Central memory CD4-positive, alpha-beta T cell (primary cell): ENCODE measurements at places on chromosomes 1 and 21.

DNA sequence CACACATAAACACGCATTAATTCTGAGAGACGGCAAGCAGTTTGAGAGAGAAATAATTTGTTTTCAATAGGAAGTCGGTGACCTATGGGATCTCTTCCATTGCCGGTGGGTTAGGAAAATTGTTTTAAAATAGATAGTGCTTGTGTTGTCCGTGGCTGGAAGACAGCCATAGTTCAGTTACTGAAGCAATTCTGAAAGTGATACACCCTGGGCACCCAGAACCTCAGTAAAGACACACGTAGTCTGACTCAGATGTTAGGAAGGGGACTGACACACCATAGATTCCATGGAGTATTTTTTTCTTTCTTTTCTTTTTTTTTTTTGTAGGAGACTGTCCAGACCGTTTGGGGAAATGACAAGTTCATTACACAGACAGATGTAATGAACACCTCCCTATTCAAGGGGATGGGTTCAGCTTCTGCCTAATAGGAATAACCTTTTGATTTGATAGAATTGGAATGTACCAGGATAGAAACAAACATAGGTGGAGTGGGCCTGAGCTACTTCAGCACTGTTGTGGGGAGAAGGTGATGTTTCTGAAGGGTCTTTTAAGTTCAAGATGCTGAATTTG is 1.6 kb downstream of the C1orf21 start:
- no peak for DNase-seq

- DNase-seq: no peak
These were observed 1.9 kb downstream of the S100A4 start for GRCh38 chr1:153543736-153544135.

GRCh38 chr1:201455098-201455497 is 13.9 kb downstream of the PHLDA3 start:
- DNase-seq: no peak

DNA sequence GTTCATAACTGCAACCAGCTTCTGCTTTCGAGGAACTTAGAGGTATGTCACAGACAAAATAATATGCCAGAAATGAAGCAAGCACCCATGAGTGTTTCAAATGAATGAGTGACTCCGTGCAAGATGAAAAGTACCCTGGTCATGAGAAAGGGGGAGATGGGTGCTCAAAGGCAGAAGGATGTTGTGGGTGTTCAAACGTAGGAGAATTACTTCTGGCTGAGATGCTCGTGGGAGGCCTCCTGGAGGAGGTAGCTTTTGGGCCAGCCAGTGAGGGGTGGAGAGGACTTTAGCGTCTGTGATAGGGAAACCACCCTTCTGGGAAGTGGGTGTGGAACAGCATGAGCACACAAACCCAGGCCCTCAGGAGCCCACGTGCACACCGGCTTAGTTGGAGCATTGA is 113.8 kb downstream of the SYF2 start:
- no peak for DNase-seq

GRCh38 chr1:207499573-207499972 is 3.6 kb downstream of the CR1 start:
- DNase-seq: peak; percentile 58

- DNase-seq: no peak
These were observed 102.5 kb downstream of the KCNN3 start for GRCh38 chr1:154767315-154768240.

DNA sequence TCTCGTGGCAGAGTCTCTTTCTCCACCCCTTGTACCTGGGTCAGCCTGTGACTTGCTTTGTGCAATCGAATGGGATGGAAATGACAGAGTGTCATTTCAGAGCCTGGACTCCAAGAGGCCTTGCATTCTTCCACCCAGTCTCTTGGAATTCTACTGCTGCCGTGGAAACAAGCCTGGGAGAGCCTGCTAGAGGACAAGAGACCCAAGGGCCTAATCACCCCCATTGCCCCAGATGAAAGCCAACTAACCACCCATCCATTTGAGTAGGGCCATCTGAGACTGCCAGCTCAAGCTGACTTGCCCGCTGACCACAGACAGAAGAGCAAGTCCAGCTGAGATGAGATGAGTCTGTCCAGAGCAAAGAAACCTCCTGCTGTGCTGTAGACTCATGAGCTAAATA is 201.6 kb downstream of the PTPRU start:
- DNase-seq: no peak

GRCh38 chr21:27796106-27796505 is 829.2 kb upstream of the ADAMTS5 start:
- DNase-seq: no peak

DNA sequence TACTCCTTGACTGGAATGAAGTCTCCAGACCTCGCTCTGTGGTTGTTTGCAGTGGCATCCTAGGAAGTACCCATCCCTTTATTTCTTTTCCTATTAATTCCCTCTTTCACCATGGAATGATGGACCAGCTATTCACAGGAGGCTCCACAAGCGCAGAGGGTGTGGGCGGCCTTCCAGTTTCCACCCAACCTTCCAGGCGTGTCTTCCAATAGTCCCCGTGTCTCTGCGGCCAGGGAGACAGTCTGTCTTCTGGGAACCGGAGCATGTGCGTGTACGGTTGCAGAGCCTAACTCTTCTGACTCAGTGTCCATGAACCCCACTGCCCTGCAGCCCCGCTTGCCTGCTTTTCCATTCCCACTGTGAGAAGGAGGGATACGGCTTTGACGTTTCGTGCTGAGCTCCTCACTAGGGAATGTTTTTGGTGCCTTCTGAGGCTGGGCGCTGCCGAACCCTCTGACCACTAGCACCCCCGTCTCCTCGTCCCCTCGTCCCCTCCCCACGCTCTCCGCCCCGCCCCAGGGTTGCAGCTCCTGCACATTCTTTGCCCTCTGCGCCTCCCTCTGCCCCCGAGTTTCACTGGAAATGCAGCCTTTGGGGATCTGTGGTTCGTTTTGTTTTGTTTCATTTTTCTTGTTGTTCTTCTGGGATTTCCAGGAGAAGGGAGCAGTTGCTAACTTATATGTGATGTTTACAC is 26.3 kb upstream of the FAM3B start:
- DNase-seq: no peak

- no peak for DNase-seq
These were observed 2.3 kb downstream of the TRAF5 start for GRCh38 chr1:211328866-211329475.

- DNase-seq: no peak
These were observed 46.6 kb upstream of the ATP1A1 start for GRCh38 chr1:116326486-116326885.

DNA sequence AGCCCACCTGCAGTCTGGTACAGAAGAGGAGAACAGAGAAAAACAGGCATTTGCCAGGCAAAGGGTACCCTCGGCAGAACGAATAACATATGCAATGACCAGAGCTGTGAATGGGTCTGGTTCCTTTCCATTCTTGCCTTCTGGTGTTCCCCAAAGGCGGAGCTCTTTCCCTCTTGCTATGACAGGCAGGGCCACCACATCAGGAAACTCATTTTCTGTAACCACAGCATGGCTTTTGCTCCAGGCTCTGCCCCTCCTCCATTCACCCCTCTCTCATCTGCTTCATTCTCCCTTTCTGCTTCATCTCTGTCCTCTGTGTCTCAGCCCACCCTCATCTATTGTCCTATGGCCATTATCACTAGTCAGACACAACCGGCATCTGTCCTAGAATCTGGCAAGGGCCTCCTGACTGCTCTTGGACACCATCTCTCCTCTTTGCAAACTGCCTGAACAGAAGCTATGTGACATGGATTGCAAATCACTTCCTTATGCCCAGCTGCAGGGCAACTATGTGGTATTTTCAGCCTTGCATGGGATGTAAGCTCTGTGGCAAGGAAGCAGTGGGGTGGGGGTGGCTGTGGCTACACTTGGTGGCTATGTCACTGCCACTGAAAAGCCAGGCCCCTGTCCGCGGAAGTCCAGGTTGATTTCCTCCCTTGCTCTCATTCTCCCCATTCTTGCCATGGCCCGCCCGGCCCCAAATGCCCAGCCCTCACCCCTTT is 78.8 kb upstream of the ABCD3 start:
- DNase-seq: no peak

- no peak for DNase-seq
These were observed 6.3 kb upstream of the EGLN1 start for GRCh38 chr1:231428377-231428776.

- no peak for DNase-seq
These were observed 4.8 kb downstream of the ATP6V1G3 start for GRCh38 chr1:198535631-198536030.

GRCh38 chr1:58804853-58805565 is 21.2 kb upstream of the JUN start:
- DNase-seq: no peak

DNA sequence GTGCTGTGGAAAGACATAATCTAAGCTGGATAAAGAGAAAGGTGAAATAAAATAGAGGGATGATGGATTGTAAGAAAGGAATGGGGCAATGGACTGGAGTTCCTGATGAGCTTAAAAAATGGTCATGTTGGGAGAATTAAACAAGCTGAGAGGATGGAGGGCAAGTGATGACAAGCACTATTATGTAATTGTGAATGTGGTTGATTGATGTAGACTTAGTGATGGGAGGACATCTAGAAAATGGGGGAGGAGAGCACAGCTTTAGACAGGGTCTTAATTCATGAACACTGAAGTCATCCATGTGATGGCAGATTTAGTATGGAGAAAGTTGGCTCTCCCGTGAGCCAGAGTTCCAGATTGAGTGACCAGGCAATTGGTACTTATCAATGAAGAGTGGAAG is 29.0 kb downstream of the DNAH14 start:
- DNase-seq: no peak

DNA sequence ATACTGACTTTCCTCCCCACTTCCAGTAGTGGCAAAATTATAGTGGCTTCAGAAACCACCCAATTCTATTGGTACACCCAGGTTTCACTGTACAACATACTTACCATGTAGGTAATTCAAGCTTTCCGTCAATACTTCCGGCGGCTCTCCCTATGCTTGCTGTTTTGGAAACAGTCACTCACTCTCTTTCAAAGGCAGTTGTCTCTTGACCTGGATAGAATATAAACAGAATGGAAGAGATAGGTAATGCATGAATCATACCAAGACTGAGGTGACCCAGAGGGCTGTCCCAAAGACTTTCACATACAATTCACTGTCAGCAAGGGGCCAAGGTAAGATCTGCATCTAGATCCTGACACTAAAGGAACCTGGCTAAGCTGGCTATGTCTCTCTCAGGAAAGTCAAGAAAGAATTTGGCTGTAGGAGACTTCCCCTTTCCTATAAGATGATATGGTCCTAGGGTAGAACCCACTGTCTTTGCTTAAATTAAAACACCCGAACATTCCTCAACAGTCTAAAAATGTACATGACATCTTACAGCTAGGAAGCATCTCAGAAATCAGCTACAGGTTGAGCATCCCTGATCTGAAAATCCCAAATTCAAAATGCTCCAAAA is 59.6 kb downstream of the LUZP1 start:
- no peak for DNase-seq

GRCh38 chr1:236320671-236321070 is 38.9 kb upstream of the ERO1B start:
- no peak for DNase-seq

DNA sequence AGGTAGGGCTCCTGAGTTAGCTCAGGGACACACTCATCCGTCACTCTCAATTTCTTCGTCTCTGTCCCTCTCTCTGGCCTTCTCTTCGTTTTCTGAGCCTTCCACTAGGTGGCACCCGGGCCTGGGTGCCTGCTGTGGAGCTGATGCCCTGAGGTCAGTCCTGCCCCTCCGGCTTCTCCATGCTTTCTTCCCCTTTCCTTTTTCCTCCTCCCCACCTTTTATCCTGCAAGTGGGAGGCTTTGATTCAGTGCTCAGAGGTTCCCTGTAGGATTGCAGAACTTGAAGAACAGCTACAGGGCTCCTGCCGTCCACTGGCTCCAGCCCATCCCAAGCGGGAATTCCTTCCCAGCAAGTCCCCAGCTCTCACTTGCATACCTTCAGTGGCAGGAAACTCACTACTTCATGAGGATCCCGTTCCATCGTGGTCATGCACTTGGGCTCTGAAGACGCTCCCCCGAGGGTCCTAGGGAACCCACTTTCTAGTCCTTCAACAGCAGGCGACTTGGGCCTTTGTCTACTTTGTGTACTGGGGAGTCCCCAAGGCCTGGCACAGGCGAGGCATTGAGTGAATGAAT is 45.6 kb downstream of the SRRM1 start:
- DNase-seq: peak; percentile 40

DNA sequence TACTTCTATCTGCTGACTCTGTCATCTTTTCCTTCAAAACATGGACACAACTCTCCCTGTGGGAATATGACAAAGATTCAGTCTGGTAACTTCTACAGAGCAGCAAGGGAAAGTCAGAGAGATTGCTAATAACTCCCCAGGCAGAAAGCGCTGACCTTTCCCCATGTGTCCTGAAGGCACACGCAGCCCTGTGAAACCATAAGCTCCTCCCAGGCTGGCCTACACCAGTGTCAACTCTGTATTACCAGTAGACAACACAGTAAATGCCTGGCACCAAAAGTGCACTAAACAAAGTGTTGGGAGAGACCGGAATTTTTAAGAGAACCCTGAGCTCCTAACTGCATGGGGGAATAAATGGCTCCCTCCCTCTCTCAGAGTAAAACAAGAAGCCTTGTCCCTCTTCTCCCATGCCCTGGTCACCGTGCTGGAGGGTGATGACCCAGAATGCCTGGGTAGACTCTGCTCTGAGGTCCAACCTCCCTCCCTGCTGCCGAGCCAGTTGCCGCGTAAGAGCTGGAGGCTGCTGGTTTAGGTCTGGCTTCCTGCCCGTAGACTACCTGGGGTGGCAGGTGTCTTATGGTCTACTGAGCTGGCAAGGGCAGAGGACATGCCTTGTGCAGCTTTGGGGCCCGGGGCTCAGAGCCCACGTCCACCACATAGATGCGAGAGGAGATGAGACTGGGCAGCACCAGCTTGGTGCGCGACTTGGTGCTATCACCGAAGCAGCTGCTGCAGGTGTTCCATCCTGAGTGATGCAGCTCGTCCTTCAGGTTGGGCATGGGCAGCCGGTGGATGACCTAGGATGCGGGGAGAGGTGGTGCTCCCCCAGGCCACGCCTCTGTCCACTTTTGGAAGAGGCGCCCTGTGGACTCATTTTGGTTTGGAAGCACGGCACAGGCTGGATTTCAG is 3.9 kb downstream of the SELENBP1 start:
- DNase-seq: no peak

DNA sequence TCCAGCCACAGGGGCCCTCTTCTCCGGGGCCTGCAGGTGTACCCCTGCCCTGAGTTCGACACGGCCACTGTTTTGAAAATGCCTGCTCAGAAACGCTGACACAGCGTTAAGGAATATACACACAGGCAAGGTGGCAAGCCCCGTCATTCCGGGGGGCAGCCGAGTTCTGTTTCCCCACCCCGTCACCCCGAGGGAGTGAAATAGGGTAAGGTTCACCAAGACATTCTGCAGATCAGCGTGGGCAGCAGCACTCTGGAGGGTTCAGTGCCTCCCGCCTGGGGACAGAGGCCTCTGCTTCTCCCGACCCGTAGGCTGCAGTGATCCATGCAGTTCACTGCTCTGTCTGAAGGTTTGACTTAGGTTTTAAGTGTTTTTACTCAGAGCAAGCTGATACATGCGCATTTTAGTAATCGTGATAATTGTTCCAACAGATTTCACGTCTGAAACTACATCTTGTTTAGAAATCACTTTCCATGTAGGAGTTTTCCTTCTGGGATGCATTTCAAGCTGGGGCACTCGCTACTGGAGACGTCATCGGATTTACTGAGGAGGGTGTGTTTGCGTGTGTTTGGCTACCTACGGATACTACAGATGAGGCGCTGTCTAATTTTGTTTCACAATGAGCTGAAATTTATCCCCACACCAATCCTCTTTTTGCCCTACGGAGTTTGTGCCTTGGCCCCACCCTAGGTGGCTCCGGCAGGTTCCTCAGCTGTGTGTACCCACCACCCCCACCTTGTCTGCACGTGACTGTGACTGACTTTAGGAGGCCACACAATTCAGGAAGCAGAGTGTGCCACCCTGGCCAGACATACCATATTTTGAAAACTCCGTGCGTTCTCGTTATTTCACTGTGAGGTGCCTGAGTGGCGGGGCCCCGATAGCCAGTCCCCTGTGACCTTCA is 63.5 kb downstream of the AGPAT3 start:
- no peak for DNase-seq
